ENCODE measurements at places on chromosomes 4 and X. TPM values are rescaled to one million over a fixed set of nuclear protein-coding genes. Genes with fewer than 3 reads are reported as not detected.

- no peak for DNase-seq
Measured at GRCh38 chrX:96883608-96884007, at the start of gene RPA4. Gene RPA4 (plus strand): TSS chrX:96883908. CDS start chrX:96884311, 403 bp downstream.

- no peak for DNase-seq
Measured at GRCh38 chr4:6177587-6178197, 22.7 kb downstream of the JAKMIP1 start.

Gene LRAT
- 0.57 TPM for total RNA-seq

Gene IL9R
- not detected for total RNA-seq

Gene BANK1
- 0.41 TPM for total RNA-seq

Gene VCX3A
- not detected for total RNA-seq

GRCh38 chrX:45873781-45874180 is 671.4 kb downstream of the ZNF674 start:
- no peak for DNase-seq

DNA sequence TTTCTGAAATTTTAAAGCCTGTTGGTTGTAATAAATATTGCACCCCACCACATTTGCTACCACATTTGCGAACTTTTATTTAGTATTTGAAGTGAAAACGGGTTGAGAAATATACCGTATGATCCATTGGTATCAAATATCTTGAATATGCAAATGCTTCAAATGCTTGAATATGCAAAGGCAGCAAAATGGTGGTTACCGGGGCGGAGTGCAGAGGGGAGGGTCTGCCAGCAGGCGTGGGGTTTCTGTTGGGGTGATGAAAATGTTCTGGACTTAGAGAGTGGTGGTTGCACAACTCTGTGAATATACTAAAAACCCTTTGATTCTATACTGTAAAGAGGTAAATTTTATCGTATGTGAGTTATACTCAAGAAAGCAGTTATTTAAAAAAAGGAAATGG is 35.3 kb downstream of the SHROOM2 start:
- DNase-seq: no peak

GRCh38 chr4:38210396-38211114 is 250.4 kb downstream of the PTTG2 start:
- peak; percentile 46 for DNase-seq

GRCh38 chr4:51925307-51925706 is 82.4 kb downstream of the DCUN1D4 start:
- DNase-seq: no peak

Gene XPNPEP2
- total RNA-seq: 3.6 TPM

GRCh38 chrX:101210630-101211029 is 9.0 kb upstream of the DRP2 start:
- no peak for DNase-seq

DNA sequence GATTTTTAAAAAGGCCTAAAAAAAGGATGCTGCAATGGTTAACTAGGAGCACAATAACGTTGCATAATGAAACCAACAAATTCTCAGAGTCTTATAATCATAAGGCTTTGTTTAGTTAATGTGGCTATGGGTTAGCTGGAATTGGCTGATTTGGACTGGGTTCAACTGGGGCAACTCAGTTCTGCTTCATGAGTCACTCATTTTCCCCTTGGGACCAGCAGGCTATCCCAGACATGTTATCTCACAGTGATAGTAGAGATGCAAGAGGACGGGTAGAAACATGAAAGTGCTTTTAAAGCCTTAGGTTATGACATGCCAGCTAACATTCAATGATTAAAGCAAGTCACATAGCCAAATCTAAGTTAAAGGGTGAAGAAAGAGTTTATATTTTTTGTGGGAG is 189.2 kb upstream of the GK2 start:
- DNase-seq: peak; percentile 64

Gene ADRA2C
- total RNA-seq: 0.49 TPM

GRCh38 chr4:7045961-7046921 is 3.1 kb downstream of the TADA2B start:
- DNase-seq: no peak

DNA sequence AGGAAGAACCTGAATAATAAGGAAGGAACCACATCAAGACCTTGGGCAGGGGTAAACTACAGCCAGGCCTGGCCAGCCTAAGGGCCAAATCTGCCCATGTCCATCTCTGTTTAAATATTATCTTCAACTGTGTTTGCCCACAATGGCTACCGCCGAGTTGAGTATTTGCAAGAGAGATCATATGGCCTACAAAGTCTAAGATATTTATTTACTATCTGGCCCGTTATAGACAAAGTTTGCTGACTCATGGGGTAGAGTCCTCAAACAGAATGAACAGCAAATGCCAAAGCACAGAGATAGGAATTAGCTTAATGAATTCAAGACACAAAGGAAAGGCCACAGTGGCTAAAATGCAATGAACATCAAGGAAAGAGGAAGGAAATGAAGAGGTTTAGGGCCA is 44.8 kb downstream of the RPS6KA3 start:
- DNase-seq: peak; percentile 19

GRCh38 chr4:80717204-80717603 is 313.3 kb upstream of the BMP3 start:
- no peak for DNase-seq

GRCh38 chr4:39285853-39286252 is 80.3 kb downstream of the RFC1 start:
- DNase-seq: no peak

Gene TGIF2LX
- total RNA-seq: not detected

- DNase-seq: no peak
Measured at GRCh38 chr4:160184884-160185283, 1082.0 kb downstream of the RAPGEF2 start.

Gene SORBS2
- 2.8 TPM for total RNA-seq

DNA sequence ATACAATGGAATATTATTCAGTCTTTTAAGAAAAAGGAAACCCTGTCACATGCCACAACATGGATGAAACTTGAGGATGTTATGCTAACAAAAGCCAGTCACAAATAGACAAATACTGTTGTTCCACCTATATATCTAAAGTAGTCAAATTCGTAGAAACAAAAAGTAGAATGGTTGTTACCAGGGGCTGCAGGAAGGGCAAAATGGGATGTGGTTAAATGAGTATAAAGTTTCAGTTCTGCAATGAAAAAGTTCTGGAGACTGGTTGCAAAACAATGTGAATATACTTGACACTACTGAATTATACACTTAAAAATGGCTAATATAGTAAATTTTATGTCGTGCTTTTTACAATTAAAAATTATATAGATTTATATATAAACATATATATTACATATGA is 12.2 kb downstream of the SPOCK3 start:
- no peak for DNase-seq

Gene PPA2
- 78.9 TPM for total RNA-seq

DNA sequence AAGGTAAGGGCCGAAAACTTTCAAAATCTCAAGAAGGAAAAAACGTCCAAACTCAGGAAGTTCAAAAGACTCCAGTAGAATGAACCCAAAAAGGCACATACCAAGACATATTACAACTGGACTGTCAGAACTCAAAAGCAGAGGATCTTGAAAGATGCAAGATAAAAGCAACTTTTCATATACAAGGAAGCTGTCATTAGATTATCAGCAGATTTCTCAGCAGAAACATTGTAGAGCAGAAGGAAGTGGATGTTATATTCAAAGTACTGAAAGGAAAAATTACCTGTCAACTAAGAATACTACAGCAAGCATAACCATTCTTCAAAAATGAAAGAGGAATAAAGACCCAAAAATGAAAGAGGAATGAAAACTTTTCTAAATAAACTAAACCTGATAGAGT is 224.9 kb downstream of the FAT4 start:
- DNase-seq: no peak

Gene TEC
- 3.5 TPM for total RNA-seq

DNA sequence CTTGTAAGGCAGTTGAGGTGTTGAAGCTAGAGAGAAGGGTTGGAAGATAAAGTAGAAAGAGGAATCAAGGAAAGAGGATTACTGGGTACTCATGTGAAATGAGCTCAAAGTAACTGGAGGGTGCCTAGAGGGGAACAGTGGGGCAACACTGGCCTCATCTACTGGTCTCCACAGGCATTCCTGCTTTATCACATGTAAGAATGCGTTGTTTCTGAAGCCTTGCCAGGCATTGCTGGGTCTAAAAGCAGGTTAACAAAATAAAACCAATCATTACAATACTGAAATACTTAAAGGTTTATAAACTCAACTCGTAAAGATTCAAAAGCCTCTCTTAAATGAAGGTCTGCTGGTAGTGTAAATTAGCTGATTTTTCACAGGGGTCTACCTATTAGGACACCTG is 96.0 kb downstream of the FANCB start:
- DNase-seq: peak; percentile 60

Gene GATA1
- total RNA-seq: not detected

Gene TSPAN7
- total RNA-seq: 0.82 TPM

- DNase-seq: peak; percentile 38
Measured at GRCh38 chrX:56281789-56282188, 49.6 kb downstream of the KLF8 start.

GRCh38 chr4:176760471-176760870 is 32.3 kb downstream of the VEGFC start:
- DNase-seq: peak; percentile 35
